ENCODE measurements at places on chromosomes 7 and 10.

- no peak for DNase-seq
Observed at GRCh38 chr10:7789390-7789789, 1.4 kb downstream of the ATP5F1C start.

DNA sequence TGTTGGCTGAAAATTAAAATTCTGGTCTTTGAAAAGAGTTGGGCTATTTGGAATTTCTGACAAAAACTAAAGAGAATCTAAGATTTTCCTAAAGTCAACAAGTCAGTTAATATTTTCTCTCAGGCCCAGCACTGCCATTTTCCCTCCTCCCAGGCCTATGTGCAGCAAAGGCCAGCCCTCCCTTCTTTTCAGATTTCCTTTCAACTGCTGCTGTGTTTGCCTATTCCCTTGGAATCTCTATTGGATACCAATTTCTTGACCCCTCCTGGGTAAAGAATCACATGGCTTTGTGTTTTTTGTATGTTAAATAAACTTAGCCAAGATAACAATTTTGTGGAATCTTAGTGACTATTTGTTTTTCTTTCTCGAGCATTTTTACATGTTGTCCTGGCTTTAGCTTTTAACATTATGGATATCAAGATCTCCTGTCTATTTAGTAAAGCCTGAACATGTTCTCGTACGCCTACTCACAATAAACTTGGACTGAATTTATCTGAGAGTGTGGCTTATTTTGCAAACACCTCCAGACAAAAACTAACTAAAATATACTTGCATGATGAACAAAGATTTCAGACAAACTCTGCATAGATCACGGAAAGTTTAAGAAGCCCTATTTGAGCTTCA is 19.9 kb downstream of the MACC1 start:
- DNase-seq, result no peak

DNA sequence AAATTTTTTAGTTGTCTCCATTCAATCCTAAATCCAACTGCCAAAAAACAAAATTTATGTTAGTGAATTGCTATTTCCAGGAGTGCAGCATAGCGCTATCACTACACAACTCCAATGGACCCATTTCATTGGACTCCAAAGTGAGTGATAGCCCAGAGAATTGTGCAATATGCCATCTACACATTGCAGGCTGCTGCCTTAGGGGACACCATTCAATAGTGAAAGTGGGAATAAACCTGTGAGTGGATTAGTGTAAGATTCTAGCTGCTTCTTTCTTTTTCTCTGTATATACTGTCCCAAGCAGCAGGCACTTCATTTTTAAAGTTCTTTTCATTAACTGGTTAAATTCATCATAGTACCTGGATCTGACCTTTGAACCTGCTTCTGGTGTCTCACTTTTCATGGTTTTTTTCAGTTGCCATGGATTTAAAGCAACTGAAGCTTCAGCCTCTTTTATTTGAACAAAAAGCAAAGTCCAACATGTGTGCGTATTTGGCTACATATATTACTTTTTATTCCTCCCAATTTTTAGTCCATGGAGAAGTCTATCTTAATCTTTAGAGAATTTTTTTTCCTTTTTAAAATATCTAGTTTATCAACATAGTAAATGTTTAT is 97.3 kb downstream of the DGKB start:
- DNase-seq, result no peak

DNA sequence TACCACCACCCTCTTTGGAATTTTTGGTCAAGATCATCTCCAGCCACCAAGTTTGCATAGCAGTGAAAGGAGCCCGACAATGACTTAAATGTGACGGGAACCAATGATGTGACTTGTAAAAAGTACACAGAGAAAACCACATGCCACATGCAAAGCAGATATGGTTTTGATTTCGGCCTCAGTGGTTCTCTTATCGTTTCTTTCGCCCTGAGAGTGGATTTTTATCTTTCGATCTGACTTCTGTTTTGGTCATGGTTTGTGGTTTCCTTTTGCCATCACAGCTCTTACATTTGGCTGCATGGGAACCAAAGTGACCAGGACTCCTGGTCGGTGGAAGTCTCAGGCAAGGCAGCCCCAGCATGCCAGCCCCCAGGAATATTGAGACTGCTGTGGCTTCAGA is 31.5 kb downstream of the TCF7L2 start:
- DNase-seq, result no peak
